MG63 (cell line): ENCODE measurements at places on chromosomes 11 and 22.

GRCh38 chr11:115982666-115983065, 478.5 kb upstream of the CADM1 start:
- DNase-seq = no peak

GRCh38 chr22:30423301-30423958, 2.1 kb upstream of the MTFP1 start:
- DNase-seq = no peak

DNA sequence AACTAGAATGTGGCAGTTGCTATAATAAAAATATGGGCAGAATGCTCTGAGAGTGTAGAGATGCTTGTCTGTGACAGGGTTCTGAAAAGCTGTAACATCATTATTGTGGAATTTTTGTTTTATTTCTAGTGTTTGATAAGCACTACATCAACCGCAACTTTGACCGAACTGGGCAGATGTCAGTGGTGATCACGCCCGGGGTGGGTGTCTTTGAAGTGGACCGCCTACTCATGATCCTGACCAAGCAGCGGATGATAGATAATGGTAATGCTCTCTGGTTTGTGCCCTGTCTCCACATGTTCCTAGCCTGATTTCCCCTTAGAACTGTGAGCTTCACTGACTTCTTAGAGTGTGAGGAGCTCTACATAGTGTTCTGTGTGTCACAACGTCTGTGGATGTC, 48.8 kb downstream of the DEPDC5 start:
- no peak for DNase-seq

DNA sequence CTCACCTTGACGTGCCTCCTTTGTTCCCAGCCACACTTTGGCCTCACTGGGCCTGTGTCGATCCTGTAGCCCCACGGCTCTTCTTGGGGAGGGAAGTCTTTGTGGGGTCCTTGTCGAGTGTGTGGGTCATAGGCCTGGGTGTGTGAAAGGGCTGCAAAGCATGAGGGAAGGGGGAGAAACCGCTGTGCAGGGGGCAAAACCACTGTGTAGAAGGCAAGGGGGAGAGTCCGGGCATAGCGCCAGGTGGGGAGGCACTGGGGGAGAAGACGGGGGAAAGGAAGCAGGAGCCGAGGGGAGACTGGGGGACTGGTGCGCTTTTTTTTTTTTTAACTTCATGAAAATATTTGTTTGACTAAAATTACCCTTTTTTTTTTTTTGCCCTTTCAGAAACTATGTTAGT, 65.1 kb upstream of the RASD2 start:
- DNase-seq = no peak
